ENCODE measurements at places on chromosomes 13 and 19. TPM values are rescaled to one million over a fixed set of nuclear protein-coding genes. Genes with fewer than 3 reads are reported as not detected.

- no peak for DNase-seq
These were observed 22.9 kb upstream of the ADGRE1 start for GRCh38 chr19:6864325-6864940.

GRCh38 chr19:37874784-37875183 lies 31.6 kb downstream of the WDR87 start:
- DNase-seq: peak; percentile 8

- DNase-seq: no peak
These were observed 17.2 kb upstream of the RFC3 start for GRCh38 chr13:33800646-33801186.

DNA sequence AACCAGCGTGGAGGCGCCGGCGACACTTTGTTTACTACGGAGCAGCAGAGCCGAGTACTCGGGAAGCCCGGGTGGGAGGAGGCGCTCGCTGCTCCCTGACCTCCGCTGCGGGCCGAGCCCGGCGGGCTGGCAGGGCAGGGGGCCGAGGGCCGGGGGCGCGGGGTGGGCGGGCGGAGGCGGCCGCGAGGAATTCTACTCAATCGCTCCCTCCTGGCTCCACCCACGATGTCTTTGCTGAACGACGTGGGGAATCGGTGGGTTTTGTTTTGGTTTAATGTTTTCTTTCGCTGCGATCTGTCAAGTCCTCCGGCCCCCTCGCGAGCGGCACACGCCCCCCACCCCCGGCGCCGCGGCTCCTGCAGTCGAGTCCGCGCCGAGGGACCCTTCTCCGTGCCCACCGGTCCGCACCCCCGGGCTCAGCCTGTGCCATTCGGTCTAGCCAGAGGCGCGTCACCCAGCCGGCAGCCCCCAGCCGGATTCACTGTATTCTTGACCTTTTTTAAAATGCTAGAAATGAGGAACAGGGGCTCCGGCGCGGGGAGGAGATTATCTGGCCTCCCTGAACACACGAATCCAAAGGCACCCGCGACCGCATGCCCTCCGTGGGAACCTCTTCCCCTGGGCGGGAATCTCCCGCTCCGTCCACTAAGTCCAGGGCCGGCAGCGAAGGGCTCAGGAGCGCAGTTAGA lies 636 bp upstream of the FOXO1 start:
- DNase-seq: no peak

DNA sequence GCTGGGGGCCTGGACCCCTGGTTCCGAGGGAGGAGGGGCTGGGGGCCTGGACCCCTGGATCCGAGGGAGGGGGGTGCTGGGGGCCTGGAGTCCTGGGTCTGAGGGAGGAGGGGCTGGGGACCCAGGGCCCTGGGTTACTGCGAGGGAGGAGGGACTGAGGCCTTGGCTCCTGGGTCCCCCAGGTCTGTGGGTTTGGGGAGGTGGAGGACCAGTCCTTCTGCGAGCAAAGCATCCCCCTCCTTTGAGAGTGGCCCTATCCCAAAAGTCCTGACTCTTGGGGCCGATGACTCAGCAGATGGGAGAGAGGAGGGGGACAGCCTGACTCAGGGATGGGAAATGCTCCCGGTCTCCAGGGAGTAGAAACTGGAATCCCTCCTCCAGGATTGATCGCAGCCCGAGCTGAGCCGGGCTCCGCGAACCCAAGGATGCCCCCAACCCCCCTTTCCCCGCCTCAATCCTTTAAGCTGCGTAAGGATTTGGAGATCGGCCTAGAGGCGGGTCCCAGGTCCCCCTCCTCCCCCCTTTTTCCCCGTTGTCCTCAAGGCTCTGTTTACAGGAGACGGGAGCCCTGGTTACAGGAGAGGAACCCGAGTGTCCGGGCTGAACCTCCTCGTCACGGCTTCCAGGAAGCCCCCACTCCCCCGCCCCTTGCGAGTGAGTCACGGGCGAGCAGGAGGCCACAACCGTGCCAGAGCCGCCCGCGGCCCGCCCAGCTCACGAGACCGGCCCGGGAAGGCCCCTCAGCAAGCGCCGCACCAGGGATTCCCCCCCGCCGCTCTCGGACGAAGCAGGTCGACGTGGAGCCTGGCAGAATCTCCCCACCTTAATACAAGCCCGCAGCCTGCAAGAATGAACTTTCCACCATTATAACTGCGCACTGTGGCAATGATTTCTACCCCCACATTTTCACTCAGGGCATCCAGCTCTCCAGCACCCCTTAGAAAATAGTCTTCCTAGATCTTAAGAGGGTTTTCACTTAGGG lies 3.0 kb upstream of the ZFP36 start:
- DNase-seq: peak; percentile 100

DNA sequence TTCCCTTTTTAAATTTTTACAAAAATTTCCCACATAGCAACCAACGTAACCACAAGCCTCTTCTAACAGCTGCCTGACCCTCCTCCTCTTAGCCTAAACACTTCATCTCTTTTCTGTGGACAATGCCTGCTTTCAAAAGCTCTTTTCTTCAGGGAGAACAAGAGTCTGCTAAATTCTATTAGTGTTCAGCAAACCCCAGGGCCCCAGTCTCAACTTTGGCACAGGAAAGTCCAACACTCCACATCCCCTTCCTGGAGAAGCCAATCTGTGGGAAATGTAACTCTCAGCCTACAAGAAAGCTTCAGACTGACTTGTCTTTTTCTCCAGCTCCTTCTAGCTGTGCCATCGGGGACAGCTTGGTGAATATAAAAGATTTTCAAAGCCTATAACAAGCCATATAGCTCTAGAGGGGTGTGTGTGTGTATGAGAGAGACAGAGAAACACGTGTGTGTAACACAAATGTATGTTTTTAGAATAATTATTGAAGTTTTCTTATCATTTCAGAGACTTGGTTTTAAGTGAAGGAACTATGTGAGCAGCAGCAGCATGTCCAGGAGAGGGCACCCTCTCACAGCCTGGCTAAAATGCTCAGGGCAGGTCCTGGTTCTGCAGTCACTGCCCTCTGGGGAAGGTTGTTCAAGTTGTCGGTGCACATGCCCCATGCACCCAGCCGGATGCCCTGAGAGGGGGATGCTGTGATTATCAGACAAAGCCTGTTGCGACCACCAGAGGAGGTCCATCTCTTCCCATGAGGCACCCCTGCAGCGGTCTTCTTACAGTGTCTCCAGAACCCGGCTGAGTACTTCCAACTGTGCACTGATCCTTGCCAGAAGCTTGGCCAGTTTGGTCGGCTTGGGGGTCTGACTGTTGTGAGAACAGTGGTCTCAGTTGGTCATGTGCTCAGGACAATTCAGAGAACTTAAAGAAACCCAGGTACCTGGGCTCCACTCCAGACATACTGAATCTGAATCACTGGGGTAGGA lies 34.4 kb downstream of the CCDC70 start:
- DNase-seq: peak; percentile 65

DNA sequence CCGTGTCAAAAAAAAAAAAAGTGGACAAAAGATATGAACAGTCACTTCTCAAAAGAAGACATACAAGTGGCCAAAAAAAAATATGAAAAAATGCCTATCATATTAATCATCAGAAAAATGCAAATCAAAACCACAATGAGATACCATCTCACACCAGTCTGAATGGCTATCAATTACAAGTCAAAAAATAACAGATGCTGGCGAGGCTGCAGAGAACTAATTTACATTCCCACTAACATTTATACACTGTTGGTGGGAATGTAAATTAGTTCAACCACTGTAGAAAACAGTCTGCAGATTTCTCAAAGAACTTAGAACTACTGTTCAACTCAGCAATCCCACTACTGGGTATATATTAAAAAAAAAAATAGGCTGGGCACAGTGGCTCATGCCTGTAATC lies 26.5 kb upstream of the FOXO1 start:
- DNase-seq: no peak

- DNase-seq: peak; percentile 25
These were observed 47.5 kb upstream of the MBNL2 start for GRCh38 chr13:97174638-97175037.

DNA sequence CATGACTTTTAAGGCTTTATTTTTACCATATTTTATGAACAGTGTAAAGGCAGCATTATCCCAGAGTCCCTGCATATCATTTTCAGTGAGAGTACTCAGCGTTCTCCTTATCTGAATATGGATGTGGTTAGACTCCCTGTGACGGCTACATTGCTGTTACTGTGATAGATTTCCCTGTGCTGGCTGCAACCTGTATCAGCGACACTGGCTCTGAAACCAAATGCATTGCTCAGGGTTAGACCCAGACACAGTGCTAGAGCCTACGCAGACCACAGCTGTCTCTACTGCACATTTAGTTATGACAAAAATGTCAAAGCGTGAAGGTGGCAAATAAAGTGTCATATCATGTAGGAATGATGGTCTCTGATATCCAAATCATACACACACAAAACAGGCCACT lies 138.0 kb downstream of the ENOX1 start:
- peak; percentile 13 for DNase-seq

DNA sequence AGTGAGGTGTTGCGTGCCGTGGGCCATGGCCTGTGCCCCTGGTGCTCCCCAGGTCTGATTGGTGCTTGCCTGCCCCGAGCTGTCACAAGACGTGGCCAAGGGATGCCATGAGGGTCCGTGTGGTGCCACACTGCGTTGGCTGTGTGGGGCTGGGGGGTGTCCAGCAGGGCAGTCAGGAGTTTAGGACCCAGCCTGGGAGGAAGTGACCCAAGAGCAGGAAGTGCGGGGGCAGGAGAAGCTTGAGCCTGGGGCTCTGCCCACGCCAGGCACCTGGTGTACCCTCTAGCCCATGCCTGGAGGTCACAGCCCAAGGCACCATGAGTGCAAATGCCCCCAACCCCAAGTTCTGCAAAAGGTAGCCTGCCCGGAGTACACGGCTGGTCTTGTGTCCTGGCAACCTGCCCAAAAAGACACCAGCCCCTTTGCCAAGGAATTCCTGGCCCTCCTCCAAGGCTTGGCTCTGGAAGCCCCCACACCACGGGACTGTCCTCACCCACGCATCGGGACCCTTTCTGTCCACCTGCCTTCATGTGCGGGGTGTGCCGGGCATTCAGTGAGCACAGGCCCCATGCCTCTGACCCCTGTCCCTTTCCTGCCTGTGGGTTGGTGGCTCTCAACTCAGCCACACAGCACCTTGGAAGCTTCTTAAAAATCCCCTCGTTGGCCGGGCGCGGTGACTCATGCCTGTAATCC lies 24.9 kb downstream of the MPND start:
- peak; percentile 36 for DNase-seq

DNA sequence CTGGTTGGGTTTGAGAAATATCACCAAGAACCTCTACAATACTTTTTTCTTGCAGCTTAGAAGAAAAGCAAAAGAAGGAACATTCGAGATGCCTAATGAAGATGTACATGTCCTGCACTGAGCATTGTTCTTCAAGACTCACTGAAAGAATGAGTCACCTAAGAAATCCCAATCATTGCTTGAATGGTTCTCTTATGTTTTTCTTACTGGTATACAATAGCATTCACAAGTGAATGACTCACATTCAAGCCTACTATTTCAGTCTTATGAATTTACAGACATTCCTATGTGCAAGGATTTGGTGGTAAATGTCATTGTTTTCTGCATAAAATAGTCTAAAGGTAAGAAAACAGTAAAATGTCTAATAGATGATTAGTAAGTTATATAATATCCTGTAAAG lies 594.6 kb downstream of the PCDH9 start:
- peak; percentile 75 for DNase-seq

GRCh38 chr13:53447863-53448262 lies 419.2 kb downstream of the OLFM4 start:
- no peak for DNase-seq

DNA sequence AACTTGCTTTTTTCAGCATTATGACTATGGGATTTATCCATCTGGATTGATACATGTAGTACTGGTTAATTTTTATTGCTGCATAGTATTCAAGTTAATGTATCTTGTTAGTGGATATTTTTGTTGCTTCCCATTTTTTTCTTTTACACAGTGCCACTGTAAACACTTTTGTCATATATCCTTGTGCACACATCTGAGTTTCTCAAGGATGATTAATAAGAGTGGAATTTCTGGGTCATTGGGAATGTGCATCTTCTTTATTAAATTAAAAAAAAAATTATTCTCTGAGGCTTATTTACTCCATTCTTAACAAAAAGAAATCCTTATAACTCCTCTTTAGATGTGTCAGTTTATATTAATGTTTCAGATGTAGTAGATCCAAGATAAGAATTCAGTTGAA lies 27.3 kb downstream of the B3GLCT start:
- DNase-seq: no peak

- no peak for DNase-seq
These were observed 463 bp upstream of the GPC6 start for GRCh38 chr13:93226065-93226622.

- no peak for DNase-seq
These were observed 243.6 kb downstream of the DLEU7 start for GRCh38 chr13:50599927-50600326.

DNA sequence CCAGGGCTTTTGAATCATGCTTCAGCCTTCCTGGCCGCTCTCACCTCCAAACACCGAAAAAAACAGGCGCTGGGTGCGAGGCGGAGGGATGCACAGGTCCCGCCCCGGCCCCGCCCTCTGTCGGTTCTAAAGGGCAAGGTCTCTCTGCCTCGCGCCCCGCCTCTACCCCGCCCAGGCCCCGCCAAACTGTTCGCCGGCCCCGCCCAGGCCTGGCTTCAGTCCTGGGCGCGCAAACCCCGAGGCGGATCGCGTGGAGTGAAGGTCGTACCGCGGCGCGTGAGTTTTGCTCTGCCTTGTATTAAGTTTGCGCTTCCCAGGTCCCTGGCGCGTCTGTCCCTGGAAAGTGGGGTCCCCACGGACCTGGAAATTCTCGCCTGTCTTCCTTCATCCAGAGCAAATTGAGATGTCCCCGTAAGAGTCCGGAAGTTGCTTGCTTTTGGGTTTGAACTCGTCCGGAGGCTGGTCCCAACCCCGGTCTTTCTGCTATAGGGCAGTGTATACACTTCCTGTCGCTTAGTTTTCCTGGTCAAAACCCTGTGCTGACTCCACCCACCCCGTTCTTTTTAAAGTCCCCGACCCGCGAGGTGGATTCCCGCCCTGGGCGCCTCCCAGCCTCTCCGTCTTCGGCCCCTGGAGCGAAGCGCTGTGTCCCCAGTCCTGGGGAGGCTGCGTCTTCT lies 8.4 kb downstream of the ZNF808 start:
- DNase-seq: peak; percentile 71

DNA sequence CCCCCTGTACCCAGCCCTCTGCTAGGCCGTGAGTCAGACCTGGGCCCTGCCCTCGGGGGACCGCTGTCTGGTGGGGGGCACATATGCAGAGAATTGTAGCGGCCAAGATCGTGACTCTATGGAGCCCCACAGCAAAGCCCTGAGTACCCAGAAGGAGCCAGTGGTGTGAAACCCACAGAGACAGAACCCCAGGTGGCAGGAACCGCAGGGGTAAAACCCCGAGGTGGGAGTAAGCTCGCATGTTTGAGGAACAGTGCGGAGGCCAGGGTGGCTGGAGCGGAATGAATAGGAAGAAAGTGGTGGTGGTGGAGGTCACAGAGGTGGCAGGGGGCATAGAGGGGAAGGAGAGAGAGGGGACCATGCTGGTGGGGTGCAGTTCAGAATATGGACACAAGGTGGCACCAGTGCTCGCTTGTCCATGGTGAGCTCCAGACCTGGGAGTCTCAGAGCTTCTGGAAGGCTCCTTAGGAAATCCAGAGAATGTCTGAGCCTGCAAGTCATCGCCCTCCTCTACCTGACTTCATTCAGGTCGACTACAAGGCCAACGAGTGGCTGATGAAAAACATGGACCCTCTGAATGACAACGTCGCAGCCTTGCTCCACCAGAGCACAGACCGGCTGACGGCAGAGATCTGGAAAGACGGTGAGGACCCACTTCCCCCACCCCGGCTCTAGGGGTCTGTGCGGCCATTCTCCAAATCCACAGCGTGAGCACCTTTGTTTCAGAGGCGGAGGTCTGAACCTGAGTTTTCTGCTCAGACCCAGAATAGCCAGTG lies 48.9 kb downstream of the MYH14 start:
- DNase-seq: peak; percentile 3

The C1QTNF9 gene
- under 0.01 TPM for total RNA-seq

The ETV2 gene
- 0.51 TPM for total RNA-seq

The MYPOP gene
- 1.3 TPM for total RNA-seq

The OR7C1 gene
- not detected for total RNA-seq

The SAFB gene
- 48.5 TPM for total RNA-seq

The ANO8 gene
- 5.9 TPM for total RNA-seq

The PBX4 gene
- 1.5 TPM for total RNA-seq

All from fibroblast of lung (primary cell).